Chondrocyte (in vitro differentiated cells): ENCODE measurements at places on chromosomes 4 and X.

DNA sequence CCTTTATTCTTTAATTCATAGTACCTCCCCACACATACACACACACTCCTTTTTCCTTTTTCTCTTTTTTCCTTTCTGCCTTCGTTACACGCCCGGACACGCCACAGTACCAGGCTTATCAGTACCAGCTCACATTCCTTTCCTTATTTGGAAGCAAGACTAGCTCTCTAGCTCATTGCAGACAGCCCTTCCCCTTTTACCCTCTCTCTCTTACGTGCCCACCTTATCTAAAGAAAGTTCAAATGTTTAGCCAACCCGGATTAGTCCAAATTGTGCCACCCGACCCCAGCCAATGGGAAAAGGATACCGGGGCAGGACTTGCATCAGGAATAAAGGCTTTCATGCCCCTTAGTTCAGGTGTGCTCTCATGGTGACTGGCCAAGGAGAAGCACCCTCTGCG is 194.7 kb upstream of the VCX3A start:
- no peak for DNase-seq

DNA sequence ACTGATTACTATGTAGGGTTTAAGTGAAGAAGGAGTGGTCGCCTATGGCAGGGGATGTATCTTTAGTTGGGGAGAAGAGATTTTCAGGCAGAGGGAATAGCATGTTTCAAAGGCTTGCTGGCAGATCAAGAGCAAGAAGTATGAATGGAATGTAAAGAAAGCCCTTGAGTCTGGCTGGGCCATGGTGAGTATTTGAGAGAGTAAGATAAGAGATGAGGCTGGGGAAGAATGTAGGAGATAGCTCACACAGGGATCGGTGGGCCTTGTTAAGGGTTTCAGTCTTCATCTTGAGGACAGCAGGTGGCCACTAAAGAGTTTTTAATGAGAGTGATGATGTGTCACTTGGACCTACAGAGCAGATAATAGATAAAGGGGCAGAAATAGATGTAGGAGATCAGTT is 319.1 kb upstream of the RPS6KA3 start:
- DNase-seq: no peak

DNA sequence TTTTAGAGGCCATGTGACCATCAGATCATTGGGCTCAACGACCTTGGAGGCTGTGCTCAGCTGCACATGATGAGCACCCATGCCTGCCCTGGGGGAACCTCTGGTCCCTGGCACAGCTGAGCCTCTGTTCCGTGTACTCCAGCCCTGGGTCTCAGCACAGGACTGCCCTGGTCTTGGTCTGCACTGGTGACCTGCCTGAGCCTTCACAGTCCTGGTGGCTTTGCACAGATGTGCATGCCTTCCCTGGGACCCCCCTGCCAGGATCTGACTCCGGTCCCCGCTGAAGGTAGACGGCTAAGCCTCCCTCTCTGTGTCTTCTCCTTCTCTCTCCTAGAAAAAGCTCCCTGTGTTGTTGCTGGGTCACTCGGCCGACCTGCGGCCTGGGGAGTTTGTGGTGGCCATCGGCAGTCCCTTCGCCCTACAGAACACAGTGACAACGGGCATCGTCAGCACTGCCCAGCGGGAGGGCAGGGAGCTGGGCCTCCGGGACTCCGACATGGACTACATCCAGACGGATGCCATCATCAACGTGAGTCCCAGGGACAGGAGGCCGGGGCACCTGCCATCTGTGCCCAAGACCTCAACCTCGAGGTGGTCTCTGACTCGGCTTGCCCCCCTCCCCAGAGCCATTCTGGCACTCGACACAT is 21.6 kb downstream of the HTRA3 start:
- DNase-seq: peak; percentile 85

DNA sequence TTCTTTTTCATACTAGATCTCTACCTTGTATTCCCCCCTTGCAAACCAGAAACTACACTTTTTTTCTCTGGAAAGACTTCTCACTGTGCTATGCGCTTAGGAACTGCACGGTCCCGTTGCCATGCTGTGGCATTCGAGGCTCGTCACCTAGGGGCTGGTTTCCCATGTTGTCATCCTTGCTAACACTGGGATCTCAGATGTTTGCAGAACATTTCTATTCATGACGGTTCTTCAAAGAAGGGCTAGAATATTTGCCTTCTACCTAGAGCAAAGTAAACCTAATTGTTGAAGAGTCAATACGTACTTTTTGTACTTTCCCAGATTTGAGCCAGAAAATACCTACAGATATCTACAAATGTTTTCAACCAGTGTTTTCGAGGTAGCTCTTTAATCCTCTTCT is 41.0 kb downstream of the RS1 start:
- DNase-seq: no peak

DNA sequence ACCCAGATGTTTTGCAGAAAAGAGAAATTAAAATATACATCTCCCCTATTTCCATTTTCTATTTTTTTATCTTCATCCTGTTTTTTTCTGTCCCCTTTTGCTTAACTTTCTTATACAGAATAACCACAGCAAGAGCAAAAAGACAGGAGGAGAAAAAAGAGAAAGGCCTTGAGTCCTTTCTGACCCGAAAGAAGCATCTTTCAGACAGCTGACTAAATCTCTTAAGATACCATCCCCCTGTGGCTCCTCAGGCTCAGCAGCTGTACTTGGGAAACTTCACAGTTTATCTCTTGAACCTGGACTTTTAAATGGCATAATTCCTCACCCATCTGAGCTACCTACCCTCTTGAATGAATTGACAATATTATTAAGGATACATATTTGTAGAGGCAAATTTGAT is 100.2 kb downstream of the FIP1L1 start:
- DNase-seq: no peak

GRCh38 chrX:151830911-151831310 is 81.8 kb upstream of the MAGEA4 start:
- DNase-seq: no peak

- DNase-seq: no peak
These were observed 1.4 kb upstream of the DOK7 start for GRCh38 chr4:3461515-3462291.

GRCh38 chr4:110306303-110306702 is 107.9 kb upstream of the ELOVL6 start:
- no peak for DNase-seq

GRCh38 chr4:111924696-111925095 is 220.6 kb upstream of the FAM241A start:
- DNase-seq: no peak

DNA sequence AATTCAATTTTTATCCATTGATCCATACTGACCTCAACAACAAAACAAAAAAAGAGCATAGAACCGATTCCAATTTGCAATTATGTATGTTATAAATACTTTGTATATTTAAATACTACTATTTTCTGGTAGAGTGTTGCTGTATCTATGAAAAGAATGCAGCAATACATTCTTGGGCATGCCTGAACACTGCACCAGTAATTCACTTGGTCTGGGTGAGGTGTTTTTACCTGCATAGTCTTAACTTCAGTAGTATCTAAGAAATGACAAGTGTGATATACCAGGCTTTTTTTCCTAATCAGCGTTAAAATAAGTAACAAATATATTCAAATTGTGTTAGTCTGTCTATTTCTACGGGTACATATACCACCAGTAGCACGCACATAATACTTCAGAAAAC is 120.2 kb downstream of the KLHL13 start:
- DNase-seq: no peak

DNA sequence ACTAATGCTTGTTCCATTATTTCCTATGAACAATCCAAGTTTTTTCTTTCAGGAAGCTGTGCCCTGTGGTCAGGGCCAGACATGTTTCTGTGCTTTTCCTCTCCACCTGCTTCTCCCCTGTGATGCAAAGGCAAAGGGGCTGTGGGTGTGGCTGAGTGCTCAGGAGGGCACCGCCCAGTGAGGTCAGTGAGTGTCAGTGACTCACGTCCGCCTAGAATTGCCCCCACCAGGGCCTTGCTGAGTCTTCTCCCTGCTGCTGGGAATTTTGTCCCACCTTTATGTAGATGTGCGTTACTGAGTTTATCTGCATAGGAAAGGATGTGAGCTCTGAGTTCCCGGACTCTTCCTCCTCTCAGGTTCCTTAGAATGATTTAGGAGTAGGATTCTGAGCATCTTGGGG is 283.2 kb downstream of the DCHS2 start:
- no peak for DNase-seq

- no peak for DNase-seq
These were observed 1214.8 kb downstream of the STIM2 start for GRCh38 chr4:28075401-28075956.

GRCh38 chr4:16695896-16696295 is 202.5 kb downstream of the LDB2 start:
- DNase-seq: no peak

DNA sequence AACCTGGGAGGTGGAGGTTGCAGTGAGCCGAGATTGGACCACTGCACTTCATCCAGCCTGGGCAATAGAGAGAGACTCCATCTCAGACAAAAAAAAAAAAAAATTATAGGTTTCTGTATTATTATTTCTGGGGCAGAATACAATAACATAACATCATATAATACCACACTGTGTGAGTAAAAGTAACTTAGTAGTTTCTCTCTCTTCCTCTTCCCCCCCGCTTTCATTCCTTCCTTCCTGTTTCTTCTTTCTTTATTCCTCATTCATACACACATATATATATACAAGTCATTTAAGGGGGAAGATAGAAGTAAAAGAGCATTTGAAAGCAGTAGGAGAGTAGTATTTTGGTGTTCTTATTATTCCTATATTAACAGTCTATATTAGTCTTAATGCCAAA is 55.9 kb upstream of the FHDC1 start:
- no peak for DNase-seq

- DNase-seq: no peak
These were observed 10.4 kb downstream of the MED28 start for GRCh38 chr4:17624821-17625220.

- DNase-seq: no peak
These were observed 18.5 kb upstream of the TET2 start for GRCh38 chr4:105128208-105128607.

DNA sequence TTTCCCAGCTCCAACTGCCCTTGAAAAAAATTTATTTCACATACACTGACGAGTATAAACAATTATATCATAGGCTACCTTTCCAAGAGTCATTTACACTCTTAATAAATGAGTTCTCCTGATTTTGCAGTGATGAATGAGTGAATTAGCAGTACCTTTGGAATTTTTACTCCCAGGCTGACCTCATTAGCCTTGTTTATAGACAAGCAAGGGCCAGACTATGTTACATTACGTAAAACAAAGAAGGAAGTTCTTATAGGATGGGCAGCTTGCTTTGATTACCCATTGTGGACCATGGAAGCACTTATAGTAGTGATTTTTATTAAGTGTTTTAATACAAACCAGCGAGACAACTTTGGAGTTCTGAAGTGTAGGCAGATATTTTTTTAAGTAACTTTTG is 112.9 kb upstream of the C1QTNF7 start:
- DNase-seq: no peak

DNA sequence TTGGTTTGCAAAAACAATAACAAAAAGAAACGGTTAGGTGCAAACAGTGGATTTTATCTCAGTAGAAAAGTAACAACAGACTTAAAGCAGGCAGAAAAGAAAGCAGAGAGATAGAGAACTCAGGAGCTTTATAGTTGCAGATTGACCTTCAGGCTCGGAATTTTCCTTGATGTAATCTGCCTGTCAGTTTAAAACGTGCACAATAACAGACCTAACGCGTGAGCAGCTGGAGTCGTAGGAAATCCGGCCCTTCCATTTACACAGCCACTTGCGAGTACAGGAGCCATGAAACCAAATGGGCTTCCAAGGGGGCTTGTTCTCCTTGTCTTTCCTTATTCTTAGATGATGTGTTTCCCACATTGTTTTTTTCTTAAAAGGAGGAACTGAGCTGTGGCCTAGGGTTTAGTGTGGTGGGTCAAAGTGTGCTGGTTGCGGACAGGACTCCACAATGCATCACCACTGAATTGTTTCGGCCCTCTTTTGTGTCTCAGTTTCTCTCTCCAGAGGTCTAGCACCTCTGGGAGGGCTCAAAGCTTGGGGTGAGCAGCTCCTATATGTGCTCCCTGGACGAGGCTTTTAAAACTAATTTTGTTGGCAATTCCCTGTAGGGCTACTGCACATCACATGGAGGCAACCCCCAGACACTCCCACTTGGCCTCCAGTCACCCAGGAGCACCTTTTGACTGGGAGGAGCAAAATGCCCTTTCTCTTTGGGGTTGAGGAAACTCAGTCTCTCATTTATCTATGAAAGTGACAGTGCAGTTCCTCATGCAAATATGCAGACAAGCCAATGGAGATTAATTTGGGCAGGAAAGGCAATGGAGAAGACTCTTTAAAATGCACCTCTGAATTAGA is 13.9 kb upstream of the MPP1 start:
- no peak for DNase-seq

DNA sequence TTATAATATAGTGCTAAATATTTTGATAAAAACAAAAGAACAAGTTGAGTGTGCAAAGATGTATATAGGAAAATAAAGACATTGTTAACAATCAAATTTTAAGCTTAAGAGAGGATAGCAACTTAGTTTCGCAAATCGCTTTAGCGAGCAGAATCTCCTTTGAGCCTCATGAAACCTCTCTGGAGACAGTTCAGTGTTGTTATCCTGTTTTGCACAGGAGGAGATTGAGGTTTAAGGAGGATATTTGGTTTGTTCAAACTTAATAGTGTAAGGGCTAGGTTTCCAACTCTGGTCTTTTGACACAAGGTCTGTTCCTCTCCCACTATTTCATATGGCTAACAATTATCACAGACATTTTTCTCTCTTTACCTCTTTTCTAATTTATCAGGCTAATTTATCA is 1848.5 kb upstream of the TENM3 start:
- no peak for DNase-seq

- DNase-seq: no peak
These were observed 408 bp downstream of the TMEM33 start for GRCh38 chr4:41935652-41936021.

DNA sequence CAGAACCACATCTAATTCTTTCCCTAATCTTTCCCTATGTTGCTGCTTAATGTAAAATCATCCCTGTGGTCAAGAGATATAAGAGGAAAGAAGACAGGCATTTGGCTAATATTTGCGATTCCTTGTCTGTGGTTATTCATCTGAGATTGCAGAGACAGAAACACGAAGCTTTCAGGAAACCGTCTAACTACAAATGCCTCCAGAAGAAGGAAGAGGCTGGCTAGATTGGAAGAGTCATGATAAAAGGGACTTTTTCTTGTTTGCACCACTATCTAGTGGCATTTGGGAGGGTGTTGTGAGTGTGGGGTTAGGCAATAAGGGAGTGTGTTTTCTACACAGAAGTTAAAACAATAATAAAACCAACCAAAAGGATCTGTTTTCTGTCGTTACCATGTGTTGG is 43.9 kb downstream of the TMEM154 start:
- no peak for DNase-seq

GRCh38 chr4:85084371-85085094 is 118.0 kb upstream of the WDFY3 start:
- no peak for DNase-seq
